ENCODE measurements at places on chromosomes 6 and 20.

GRCh38 chr6:34810017-34810882 is 18.4 kb downstream of the BLTP3A start:
- DNase-seq, result peak; percentile 48

GRCh38 chr20:58852543-58853271 is at the start of gene GNAS:
Gene GNAS, plus strand, starts transcription at chr20:58852716.
- peak; percentile 61 for DNase-seq

- no peak for DNase-seq
These were observed 29.9 kb upstream of the SLC23A2 start for GRCh38 chr20:5031206-5031557.

- DNase-seq, result no peak
These were observed 154.3 kb upstream of the ID4 start for GRCh38 chr6:19682859-19683258.

DNA sequence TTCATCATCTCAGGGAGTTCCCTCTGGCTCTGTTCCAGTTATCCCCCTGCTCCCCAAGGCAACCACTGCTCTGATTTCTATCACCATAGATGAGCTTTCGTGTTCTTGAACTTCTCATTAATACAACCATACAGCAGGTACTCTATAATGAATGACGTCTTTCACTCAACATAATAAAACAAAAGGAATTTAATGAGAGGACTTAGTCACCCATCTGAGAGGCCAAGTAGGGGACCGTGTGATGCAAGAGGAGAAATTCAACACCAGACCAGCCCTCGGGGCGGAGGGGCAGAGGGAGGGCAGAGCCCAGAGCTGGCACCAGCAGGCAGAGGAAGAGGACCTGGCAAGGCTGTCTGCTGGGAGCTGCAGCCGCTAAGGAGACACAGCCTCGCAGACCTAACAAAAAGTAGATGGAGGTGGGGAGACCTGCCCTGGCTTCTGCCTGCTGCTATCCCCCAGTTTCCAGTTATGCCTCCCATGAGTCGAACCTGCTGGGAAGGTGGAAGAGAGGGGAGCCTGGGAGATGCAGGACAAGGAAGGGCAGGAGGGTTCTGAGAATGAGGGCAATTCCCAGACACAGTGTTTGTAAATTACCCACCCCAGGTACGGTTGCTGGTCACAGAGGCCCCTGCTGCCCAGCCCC is 13.8 kb downstream of the CCN5 start:
- DNase-seq, result peak; percentile 100

Measured in M059J (cell line).